WERI-Rb-1 (cell line): ENCODE measurements at places on chromosomes 12 and 14.

- no peak for DNase-seq
Measured at GRCh38 chr14:24705840-24706239, 71.8 kb upstream of the GZMB start.

DNA sequence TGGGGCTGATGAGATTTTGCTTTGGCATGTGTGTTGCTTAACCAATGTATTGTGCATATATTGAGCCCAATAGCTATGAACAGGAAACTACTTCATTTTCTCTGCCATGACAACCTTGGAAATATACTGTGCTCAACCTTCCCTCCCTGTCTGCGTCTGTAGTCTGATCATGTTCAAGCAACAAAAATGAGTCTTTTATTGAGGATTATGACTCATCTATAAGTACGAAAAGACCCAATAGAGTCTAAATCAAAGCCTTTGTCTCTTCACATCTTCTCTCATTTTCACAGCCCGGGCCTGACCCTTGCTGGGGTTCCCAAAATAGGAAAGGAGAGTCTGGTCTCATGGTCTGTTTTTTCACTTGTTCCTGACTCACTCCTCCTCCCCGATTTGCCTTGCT, 158.2 kb downstream of the CAND1 start:
- no peak for DNase-seq

DNA sequence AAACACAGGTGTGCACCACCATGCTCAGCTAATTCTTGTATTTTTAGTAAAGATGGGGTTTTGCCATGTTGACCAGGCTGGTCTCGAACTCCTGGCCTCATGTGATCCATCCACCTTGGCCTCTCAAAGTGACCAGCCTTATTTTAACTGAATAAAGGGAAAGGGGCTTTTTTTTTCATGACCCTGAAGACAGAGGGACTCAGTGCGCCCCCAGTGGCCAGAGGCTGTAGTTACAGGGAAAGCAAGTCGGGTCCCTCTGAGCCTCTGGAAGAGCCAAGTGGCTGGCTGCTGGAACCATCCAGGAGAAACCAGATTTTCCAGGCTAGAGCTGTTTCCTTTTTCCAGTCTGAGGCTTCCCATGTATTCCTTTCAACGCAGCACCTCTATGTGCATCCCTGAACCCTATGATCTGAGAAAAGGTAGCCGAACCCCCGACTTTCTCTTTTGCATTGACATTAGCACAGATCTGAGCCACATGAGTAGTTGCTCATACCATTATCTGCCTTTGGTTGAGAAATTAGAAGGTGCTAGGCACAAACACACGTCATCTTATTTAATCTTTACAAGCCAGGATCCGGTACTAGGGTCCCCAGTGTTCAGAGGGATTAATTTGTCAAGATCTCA, 342.7 kb downstream of the CACNA1C start:
- DNase-seq = peak; percentile 73

DNA sequence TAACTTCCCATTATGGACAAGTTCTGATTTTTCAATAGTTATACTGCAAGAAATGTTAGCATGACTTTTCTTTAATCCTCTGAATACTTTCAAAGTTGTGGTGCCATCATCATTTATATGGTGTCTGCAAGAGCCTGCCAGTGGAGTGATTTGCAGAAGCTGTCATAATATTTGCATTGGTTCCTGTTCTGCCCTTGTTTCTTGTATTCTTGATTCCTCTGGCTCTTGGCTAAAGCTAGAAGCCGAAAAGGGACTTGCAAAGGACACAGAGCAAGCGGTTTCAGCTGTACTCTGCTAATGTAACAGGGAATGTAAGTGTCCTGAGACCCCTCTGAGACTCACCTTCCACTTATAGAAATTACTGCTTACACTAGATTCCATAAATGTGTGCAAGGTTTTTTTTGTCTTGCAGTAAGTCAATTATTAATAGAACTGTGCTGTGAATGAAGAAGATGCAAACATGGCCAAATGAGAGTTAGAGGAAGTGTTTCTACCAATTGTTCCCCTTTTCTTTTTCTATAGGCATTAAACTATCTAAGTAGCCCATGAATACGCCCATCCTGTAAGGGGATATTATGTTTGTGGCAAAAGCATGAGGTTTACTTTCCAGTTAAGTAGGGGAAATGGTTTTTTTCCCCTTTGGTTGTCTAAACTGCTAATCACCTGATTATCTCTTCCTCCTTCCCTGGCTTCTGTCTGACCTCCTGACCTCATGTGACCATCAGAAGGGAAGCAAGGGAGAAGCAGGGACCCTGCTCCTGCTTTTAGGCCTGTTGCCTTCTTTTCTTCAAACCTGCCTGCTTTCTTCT, 5.3 kb downstream of the DYRK4 start:
- no peak for DNase-seq

DNA sequence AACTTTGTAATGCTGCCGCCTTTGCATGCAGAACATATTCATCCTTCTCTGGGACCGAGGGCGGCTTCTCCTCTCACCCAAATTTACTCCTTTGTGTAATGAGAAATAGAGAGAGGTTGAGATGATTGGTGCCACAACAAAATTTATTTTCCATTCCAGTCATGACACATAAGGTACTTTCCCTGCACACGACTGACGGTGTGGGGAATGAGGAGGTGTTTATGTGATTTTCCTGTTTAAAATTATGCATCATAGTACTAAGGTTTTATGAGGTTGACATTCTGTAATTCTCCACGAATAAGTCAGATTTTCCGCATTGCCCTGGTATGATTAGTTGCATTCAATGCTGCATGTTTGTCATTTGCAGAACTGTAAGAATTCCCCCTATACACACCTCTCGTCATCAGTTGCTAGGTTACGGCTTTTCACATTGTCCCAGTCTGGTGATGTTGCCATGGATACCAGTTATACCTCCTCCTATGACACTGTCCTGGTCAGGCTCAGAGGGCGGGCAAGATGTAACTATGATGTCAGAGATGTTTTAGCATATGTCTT, 23.1 kb downstream of the BICDL1 start:
- no peak for DNase-seq

GRCh38 chr14:100469632-100470522, 117.3 kb downstream of the BEGAIN start:
- no peak for DNase-seq

DNA sequence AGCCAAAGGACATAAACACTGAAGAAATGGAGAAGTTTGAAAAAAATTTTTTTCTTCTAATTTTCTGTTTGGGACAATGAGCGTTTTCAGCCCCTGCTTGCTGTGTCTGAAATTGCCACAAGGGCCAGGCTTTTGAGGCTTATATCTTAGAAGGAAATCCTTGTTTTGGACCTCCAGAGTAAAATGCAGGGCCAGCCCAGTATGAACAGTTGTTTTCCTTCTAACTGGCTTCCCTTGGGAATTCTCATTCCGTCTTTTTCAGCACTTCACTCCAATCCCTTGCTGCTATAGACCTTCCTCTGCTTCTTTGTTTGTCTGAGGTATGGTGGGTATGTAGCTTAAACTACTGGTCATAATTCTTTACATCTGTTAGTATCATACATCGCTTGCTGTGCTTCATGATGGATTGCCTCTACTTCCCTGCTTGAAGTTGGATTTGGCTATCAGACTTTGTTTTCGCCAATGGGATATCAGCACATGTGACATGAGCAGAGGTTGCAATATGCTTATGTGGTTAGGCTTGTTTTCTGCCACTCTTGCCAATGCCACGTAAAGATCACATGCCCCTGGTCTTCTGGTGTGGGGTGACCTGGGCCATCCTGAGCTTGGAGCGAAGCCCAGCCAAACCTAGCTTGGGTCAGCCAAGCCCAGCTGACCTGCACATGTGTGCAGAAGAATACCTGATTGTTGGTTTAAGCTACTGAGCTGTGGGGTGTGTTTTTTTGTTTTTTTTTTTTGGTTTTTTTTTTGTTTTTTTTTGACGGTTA, 64.7 kb downstream of the AVPR1A start:
- DNase-seq = no peak

DNA sequence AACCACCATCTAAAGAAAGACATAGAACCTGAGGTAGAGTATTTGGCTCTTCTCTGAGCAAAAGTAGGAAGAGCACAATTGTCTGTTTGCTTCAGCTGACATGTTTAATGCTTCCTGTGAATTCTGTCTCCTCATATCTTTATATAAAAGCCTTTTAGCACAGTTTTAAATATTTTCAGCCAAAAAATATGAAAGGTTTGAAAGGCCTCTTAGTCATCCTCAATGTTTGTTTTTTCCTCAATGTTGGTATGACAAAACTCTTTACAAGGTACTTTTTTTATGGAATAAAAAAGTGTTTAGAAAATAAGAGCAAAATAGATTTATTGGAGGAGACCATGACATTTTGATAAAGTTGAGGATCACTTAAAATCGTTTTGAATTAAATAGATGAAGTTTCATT, 360.9 kb downstream of the NAV3 start:
- no peak for DNase-seq

- DNase-seq = peak; percentile 80
Measured at GRCh38 chr12:116708826-116709756, 28.8 kb downstream of the SPRING1 start.
